ENCODE measurements at places on chromosomes 1 and 21.

DNA sequence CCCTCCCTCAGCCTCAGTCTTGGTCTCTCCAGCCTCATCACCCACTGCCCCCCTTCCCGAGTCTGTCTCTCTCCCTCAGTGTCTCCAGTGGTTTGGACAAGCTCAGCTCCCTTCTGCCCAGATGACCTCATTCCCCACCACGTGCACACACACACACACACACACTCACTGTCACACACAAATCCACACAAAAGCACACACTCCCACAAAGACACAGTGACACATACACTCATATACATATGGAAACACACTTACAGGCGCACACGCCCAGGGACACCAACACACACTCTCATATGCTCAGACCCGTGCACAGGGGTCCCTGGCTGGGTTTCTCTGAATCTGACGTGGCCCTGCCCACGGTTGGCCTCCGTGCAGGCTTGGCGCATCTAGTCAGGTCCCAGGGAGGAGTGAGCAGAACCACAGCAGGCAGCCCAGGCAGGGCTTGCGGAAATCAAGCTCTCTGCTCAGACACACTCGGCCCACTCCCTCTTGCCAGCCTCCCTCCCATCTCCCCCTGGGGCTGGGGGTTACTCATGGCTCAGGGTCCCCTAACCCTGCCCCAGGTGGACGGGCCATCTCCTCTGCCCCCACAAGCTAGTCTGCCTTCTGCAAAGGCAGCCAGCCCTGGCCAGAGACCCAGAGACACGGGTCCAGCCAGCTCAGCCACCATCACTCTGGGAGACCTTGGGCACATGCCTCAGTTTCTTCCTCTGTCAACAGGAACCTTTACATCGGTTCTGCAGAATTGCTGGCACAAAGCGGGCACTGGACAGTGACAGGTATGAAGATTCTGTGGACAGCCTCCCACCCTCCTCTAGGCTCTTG lies 38.5 kb upstream of the FAM131C start:
- no peak for DNase-seq

GRCh38 chr1:209402697-209403096 lies 180.8 kb upstream of the CAMK1G start:
- no peak for DNase-seq

DNA sequence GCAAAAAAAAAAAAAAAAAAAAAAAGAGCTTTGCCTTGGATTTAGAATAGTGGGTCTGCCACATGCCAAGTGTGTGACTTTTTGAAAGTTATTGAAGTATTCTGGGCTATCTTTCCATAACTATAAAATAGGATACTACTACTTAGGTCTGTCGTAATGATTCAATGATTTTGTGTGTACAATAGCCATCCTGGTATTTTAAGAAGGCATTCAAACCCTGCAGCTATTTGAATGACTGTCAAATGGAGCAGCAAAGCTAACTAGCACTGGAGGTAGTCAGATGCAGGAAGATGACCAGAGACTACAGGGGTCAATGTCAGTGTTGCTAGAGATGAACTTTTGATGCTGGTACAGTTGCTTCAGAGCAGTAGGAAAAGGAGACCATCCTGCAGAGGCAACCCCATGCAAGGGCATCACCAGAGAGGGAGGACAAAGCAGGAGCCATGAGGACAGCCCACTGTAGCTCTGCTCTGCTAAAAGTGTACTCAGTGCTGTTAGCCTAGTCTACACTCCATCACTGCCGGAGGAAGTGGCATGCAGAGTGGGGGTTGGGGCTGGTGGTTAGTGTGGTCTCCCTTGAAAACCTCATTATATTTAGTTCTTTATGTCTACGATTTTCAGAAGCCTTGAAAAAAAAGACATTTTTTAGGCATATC lies 29.0 kb downstream of the DUSP10 start:
- peak; percentile 31 for DNase-seq

DNA sequence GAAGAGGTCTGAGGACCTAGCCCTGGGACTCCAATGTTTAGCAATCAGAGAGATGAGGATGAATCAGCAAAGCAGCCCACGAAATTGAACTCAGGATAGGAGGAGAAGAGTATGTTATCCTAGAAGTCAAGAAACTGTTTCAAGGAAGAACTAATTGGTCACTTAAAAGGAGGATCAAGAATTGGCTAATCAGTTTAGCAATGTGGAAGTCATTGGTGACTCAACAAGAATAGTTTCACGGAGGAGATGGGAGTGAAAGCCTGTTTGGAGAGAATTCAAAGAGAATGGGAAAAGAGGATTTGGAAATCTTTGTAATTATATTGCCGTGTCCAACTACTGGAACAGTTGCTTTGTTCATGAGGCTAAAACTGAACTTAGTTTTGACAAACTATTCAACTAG lies 7.4 kb downstream of the HMCN1 start:
- DNase-seq: no peak

DNA sequence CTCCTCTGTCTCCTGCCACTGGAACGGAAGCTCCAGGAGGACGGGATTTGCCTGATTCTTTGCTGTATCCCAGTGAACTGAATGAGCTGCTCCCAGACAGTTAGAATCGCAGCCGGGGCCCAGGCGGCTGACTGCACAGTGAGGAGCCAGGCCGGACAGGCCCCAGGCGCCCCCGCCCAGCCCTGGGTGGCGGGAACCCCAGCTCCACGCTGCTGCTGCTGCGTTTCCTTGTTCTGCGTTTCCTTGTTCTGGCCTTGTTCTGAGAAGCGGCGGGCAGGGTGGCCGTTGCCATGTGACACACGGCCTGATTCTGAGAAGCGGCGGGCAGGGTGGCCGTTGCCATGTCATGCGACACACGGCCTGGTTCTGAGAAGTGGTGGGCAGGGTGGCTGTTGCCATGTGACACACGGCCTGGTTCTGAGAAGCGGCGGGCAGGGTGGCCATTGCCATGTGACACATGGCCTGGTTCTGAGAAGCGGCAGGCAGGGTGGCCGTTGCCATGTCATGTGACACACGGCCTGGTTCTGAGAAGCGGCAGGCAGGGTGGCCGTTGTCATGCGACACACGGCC lies 56.2 kb downstream of the SLC37A1 start:
- no peak for DNase-seq

DNA sequence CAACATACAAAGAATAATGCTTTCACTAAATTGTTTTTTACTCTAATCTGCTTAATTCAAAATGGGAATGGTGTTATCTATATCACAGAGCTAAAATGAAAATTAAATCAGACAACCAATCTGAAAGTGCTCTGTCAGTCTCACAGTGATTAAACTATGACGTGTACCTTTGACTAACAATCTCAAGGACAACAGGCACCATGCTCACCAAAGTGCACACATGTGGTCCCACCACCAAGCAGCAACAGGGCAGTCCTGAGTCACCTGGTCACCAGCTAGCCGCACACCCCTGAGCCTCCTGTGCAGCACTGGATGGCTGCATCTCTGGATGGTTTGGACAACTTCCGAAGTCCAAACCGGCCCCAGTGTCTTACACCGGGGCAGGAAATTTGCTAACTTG lies 54.5 kb upstream of the NADK start:
- DNase-seq: no peak

GRCh38 chr1:10431070-10431730 lies 967 bp downstream of the CENPS start:
- DNase-seq: no peak

DNA sequence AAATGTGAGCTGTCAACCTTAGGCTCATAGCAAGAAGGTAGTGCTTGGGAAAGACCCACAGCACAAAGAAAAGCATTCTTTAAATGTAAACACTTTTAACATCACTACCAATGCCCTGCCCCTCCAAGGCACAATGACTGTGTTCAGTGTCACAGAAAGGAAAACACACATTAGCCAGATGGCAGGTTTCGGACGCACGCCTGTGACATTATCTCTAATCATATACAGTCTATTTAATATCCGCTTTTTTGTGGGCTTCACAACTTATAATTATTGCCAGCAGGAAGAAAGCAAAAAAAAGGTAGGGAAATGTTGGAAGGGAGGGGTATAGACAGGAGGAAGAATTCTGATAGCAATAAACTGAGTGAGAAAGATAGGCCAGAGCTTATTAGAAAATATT lies 112.4 kb upstream of the BEND5 start:
- no peak for DNase-seq

GRCh38 chr1:109527098-109527811 lies 12.4 kb upstream of the GPR61 start:
- no peak for DNase-seq

DNA sequence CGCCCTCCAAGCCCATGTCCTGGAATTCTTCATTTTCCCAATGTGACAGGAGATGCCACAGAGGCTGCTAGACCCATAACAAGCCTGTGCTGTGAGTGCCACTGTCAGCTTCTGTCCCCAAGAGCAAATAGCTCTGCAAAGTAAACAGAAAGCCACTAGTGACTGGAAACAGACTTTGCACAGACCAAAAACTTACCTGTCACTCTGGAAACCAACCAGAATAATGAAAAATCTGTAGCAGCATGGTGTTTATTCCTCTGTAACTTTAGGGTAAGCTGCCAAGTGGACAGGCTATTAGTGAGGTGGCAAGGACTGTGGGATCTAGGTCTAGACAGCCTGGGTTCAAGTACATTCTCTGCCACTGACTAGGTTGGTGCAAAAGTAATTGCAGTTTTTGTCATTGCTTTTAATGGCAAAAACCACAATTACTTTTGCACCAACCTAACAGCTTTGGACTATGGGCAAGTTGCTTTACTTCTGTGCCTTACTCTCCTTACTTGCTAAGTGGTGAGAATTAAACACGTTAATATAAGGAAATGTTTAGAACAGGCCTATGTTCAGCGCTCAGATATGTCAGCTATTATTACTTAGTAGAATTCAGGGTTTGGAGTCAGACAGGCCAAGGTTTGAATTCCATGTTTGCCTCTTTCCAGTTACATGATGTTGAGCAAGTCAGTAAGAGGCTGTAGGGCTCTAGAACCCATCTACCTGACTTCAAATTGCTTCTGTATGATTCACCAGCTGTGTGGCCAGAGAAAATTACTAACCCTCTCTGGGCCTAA lies at the start of gene C8B:
TSS of gene C8B (minus strand) at position 100 of the 782 bp plus-strand sequence. CDS start at position 33, 67 bp downstream.
- no peak for DNase-seq

DNA sequence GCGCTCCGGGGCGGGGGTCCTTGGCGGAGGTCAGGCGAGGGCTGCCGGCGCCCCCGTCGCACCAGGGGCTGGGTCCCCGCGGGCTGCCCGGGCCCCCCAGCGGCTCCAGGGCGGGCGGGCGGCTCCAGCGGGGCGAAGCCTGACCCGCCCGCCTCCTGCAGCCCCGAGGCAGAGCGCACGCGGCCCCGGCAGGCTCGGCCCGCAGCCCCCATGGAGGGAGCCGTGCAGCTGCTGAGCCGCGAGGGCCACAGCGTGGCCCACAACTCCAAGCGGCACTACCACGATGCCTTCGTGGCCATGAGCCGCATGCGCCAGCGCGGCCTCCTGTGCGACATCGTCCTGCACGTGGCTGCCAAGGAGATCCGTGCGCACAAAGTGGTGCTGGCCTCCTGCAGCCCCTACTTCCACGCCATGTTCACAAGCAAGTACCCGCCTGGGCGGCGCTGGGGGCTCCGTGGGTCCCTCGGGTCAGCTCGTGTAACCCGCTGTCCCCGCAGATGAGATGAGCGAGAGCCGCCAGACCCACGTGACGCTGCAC lies 817 bp downstream of the KLHL17 start:
- no peak for DNase-seq

DNA sequence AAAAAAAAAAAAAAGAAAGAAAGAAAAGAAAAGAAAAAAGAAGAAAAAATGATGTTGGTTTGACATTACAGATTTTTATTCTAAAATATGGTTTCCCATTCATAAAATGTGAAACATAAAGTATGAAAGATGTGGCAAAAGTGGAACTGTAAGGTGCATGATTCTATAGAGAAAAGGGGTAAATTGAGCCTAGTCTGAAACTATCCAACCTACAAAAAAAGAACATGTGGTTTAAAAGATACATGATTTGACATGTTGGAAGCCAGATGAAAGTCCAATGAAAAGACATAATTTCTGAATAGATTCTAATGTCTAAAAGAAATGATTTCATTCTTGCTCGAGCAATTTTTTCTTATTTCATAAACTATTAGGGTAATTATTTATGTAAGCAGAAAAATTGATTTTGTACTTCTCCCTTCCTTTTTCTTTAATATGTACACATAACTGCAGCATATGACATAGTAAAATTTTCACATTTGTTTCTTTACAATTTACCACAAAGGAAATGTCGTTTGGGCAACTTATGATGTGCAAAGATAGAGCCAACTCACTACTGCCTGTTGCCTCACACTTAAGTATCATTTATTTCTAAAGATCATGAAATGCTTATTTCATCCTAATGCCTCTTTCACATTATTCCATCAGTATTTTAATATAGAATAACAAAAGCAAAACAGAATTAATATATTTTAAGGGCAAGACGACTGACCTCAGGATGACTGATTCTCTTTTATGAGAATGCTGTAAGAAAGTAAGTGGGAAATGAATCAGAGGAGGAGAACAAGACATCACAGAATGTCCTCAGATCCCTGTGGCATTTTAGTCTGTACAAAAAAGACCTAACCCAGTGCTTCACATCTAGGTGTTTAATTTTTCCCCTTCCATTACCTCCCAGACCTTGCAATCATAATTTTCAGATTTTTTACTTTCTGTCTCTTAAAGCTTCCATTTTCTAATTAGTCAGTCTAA lies 165.8 kb upstream of the HMCN1 start:
- no peak for DNase-seq

All from activated B cell treated with CpG ODN at 0.5 μM for 24 hours (primary cell).